ENCODE measurements at places on chromosomes 11 and 22.

DNA sequence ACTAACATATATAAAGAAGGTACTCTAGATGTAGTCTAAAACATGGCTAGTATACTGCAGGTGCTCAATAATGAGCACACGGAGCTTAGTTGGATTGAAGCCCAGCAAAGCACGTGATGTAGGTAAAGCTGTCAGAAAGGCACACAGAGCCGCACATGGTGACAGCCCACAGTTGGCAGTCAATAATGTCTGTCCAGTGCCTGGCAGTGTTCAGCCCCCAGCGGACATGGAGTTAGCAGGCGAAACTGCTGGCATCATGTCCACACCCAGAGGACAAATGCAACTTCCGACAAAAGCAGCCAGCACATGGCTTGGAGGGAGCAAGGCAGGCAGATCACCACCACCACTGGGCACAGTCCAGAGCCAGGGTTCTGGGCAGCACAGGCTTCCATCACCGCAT lies 43.5 kb upstream of the H19 start:
- no peak for DNase-seq

- no peak for DNase-seq
These were observed 145.9 kb upstream of the OPCML start for GRCh38 chr11:133678191-133678590.

DNA sequence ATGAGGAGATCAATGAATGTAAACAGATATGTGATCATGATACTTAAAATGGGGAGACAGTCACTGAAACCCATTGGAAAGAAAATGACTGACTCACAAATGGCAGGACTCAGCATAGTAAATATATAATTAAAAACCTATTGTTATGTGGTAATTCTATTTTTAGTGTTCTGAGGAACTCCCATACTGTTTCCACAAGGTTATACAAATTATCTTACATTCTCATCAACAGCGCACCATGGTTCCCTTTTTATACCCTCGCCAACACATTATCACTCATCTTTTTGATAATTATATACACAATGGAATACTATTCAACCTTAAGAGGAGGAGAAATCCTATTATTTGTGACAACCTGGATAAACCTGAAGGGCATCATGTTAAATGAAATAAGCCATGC lies 17.1 kb downstream of the OR5B21 start:
- DNase-seq = no peak

GRCh38 chr11:70082829-70083228 lies 4.7 kb downstream of the ANO1 start:
- no peak for DNase-seq

Data from GM06990 (cell line).